Activated naive CD8-positive, alpha-beta T cell treated with anti-CD3 and anti-CD28 coated beads, Interleukin-2, amount 50 U/mL, for 24 hours (primary cell): ENCODE measurements at places on chromosomes 16 and 17.

GRCh38 chr16:50152351-50152806, 727 bp upstream of the TENT4B start:
- H3K4me3 ChIP-seq = peak overlapping the region; percentile 85
- H3K27ac ChIP-seq = peak overlapping the region; percentile 96
- peaks cover 5% of the 10 kb centered on the region for H3K36me3 ChIP-seq
- peaks cover 37% of the 10 kb centered on the region for H3K4me1 ChIP-seq

DNA sequence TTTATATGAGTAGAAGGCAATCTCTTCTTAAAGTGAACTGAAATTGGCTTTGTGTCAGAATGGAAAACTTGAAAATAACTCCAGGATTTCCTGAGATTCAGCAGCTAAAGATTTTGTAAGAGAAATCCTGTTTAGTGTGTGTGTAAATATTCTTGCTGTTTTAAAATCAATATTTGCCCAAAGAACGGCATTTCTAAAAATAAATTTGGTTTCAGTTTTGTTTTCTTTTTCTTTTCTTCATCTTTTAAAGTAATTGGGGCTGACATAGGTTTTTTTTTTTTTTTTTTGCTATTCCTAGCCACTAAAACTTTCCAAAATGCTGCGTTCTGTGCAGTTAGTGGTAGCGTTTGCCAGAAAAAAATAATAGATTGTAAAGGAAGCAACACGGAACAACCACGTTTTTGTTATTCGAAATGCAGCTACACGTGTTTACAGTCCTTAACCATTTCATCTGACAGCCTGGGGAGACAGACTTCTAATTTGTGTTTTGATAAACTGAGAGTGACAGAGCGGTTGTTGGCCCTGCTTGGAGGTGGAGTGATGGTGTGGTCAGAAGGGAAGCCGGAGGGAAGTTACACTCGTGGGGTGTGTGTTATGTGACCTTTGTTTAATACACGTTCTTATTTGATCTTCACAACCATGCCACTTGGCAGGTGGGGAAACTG, 21.6 kb upstream of the SMPD3 start:
- H3K27me3 ChIP-seq = no peaks in the 10 kb centered on the region
- H3K36me3 ChIP-seq = no peaks in the 10 kb centered on the region
- H3K27ac ChIP-seq = peak overlapping the region; percentile 89
- peak overlapping the region; percentile 81 for H3K4me3 ChIP-seq

GRCh38 chr17:55285340-55286301, 20.9 kb downstream of the HLF start:
- H3K27ac ChIP-seq = no peak overlapping the region
- H3K4me1 ChIP-seq = peaks cover 2% of the 10 kb centered on the region
- H3K4me3 ChIP-seq = no peak overlapping the region
- H3K36me3 ChIP-seq = no peaks in the 10 kb centered on the region
- no peaks in the 10 kb centered on the region for H3K27me3 ChIP-seq

DNA sequence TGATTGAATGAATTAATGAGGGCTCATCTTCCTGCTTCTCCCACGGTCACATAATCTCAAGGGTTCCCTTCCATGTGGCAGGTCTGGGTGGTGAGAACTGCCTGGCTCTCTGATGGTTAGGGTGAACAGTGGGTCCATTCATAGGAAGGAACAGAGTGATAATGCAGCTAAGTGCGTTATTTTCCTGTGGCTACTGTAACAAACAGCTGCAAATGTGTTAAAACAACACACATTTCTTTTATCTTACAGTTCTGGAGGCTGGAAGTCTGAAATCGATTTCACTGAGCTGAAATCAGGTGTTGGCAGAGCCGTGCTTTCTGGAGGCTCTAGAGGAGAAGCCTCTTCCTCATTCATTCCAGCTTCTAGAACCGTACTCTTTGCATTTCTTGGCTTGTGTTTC, 95.3 kb downstream of the BMERB1 start:
- DNase-seq = no peak
- H3K27ac ChIP-seq = no peak overlapping the region
- no peaks in the 10 kb centered on the region for H3K27me3 ChIP-seq
- peaks cover 3% of the 10 kb centered on the region for H3K4me1 ChIP-seq
- peaks cover 31% of the 10 kb centered on the region for H3K36me3 ChIP-seq

- no peak overlapping the region for H3K4me3 ChIP-seq
- H3K27me3 ChIP-seq = peaks cover 9% of the 10 kb centered on the region
- no peak overlapping the region for H3K27ac ChIP-seq
- DNase-seq = no peak
Measured at GRCh38 chr17:32801193-32801592, 75.7 kb downstream of the MYO1D start.

DNA sequence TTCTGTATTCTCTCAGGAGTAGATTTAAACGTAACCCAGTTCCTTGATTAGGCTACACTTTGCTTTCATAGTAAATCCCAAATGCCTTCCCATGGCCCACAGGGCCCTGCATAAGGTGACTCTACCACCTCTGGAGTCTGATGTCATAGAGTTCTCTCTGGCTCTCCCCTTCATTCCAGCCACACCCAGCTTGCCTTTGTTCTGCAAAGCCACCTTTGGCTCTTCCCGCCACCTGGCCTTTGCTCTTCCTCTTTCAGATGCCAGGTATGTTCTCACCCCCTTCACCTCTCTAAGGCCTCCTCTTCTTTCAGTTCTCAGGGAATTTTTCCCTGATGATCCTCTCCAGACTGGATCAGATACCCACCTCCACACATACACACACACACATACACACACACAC, 141.3 kb upstream of the HSBP1 start:
- no peak overlapping the region for H3K27ac ChIP-seq
- no peaks in the 10 kb centered on the region for H3K4me1 ChIP-seq
- DNase-seq = no peak
- H3K36me3 ChIP-seq = no peaks in the 10 kb centered on the region

DNA sequence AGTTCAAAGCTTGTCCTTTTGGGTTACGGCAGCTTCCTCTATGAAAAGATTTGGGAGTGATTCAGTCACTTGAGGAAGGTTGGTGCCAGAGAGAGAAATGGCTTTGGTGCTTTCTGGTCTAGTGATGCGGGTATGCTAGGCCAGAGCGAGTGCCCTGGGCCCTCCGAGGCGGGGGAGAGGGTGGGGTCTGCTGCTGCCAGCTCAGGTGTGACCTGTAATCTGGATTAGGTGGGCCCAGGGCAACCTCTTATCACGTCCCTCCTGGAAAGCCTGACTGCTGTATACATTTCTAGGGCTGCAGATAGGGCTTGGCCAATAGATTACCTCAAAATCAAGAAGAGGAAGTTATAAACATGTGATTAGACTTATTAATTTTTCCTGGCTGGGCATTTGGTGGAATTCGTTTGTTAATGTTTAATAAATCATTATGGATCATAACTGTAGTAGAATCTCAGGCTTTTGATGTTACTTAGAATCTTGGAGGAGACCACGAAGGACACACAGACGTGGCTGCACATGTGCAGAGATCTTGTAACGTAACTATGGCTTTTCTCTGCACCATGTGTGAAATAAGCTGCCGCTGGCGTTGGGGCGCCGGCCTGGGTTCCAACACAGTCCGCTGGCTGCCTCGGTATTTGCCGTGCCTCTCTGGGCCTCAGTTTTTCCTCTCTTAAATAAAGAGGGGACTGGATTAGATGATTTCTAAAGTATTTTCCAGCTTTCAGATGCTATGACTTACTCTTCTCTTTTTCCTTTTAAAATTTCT, 1.2 kb downstream of the IRF8 start:
- H3K27me3 ChIP-seq = no peaks in the 10 kb centered on the region
- peaks cover 79% of the 10 kb centered on the region for H3K4me1 ChIP-seq
- H3K27ac ChIP-seq = peak overlapping the region; percentile 91

GRCh38 chr16:57539072-57539796, 2.9 kb upstream of the CCDC102A start:
- DNase-seq = no peak
- peak overlapping the region; percentile 83 for H3K27ac ChIP-seq
- H3K36me3 ChIP-seq = no peaks in the 10 kb centered on the region
- no peaks in the 10 kb centered on the region for H3K27me3 ChIP-seq
- H3K4me1 ChIP-seq = peaks cover 84% of the 10 kb centered on the region

DNA sequence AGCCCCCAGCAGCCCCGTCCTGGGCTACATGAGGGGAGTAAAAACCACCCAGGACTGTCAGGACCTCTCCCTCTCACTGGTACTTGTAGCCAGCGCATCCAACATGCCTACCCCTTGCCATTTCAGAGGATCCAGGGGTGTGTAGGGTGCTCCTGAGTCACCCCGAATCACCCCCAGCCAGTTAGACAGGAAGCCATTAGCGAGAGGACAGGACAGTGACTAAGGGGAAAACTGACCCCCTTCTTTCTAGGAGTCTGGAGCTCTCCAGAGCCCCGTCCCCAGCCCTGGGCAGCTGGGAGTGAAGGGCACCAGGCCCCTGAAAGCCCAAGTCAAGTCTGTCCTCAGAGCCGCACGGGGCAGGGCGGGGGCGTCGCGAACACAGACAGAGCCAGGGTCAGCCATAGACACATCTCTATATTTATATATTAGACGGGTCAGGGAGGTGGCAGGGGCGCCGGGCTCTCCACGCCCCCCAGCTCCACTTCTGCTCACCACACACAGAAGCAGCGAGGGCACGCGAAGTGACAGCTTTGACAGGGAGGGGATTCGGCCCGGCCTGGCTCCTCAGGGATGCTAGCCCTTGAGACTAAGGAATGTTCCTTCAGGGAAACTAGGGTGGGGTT, 485 bp upstream of the GDPD3 start:
- no peak overlapping the region for H3K4me3 ChIP-seq
- H3K4me1 ChIP-seq = peaks cover 3% of the 10 kb centered on the region
- H3K27ac ChIP-seq = no peak overlapping the region
- H3K27me3 ChIP-seq = no peaks in the 10 kb centered on the region

DNA sequence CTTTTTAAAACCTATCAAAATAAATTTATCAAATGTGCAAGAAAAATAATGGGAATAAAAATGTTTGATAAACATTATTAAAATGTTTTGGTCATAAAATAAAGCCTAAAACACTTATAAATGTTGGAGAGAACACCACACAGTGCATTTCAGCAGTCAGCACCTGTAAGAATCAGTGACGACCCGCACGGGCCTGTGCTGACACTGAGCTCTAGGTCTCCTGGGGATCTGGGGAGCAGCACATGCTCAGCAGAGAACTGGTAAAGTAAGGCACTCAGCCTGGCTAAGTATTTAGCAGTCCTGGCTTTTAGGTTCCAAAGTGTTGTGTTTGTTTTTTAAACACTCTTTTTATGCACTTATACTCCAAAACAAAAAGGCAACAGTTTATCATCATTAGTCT, 46.9 kb downstream of the HELZ start:
- no peak for DNase-seq
- H3K4me1 ChIP-seq = peaks cover 17% of the 10 kb centered on the region
- no peak overlapping the region for H3K4me3 ChIP-seq
- H3K27ac ChIP-seq = no peak overlapping the region
- H3K36me3 ChIP-seq = peaks cover 57% of the 10 kb centered on the region
- no peaks in the 10 kb centered on the region for H3K27me3 ChIP-seq

DNA sequence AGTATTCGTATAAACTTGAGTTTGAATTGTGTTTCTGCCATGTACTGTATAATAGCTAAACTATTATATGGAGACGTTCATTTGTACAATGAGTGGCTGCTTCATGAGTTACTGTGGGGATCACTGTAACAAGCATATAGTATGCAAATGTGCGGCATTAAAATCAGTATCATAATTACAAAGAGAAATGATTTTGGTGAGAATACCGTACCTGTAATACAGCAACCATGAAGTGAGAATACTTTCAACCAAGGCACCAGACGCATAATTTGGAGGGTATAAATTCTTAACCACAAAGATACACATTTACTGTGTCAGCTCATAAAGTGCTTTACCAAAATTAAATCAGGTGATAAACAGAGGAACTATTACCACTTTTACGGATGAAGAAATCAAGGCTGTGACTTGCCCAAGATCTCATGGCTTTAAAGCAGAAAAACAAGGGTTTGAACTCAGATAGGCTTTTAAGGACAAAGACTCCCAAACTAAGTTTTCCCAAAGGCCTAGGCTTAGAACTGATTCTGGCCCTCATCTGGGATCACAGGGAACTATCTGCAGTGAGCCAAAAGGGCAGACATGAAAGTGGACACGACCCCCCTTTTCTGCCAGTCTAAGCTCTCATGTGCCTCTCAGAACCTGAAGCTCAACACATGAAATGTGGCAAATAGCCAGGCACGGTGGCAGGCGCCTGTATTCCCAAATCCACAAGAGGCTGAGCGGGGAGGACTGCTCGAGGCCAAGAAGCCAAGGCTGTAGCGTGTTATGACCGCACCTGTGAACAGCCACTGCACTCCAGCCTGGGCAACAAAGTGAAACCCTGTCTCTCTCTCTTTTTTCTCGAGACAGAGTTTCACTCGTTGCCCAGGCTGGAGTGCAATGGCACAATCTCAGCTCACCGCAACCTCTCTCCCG, 6.4 kb downstream of the RPS15A start:
- peak overlapping the region; percentile 99 for H3K4me3 ChIP-seq
- no peak for DNase-seq
- H3K4me1 ChIP-seq = peaks cover 56% of the 10 kb centered on the region
- H3K36me3 ChIP-seq = peaks cover 59% of the 10 kb centered on the region
- peak overlapping the region; percentile 70 for H3K27ac ChIP-seq

DNA sequence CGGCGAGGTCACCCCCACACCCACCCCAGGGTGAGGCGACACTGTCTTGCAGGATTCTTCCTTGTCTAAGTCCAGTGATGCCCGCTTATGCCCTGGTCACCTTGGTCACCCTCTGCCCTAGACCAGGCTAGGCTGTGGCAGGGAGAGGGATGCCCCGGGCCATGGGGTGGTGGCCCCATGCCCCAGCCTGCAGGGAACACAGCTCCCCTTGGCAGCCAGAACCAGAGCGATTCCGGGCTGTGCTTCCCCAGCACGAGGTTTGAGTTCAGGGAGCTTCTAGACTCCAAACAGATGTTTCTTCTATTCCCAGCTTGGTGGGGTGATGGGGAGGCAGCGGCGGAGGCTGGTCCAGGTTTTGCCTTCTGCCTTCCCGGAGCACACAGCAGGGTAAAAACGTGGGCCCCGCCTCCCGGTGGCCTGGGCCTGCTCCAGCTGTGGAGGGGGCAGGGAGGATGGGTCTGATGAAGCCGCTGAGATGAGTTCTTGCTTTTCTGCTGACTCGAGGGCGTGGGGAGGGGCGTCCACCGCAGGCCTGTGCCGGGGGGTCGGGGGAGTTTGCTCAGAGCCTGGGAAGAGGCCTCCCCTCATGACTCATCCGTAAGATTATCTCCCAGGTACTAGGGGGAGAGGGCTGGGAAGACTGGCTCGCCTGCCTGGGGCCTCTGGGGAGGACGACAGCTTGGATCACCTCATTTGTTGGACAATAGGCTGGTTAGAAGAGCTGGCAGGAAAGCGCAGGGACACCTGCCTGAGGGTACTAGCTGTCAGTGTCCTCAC, 15.4 kb downstream of the SMTNL2 start:
- peaks cover 3% of the 10 kb centered on the region for H3K4me1 ChIP-seq
- no peak overlapping the region for H3K27ac ChIP-seq
- no peak overlapping the region for H3K4me3 ChIP-seq
- H3K36me3 ChIP-seq = no peaks in the 10 kb centered on the region
- no peaks in the 10 kb centered on the region for H3K27me3 ChIP-seq
- DNase-seq = no peak

- H3K27ac ChIP-seq = no peak overlapping the region
- H3K4me3 ChIP-seq = peak overlapping the region; percentile 32
Measured at GRCh38 chr17:79747508-79748294, 17.0 kb downstream of the ENPP7 start.

DNA sequence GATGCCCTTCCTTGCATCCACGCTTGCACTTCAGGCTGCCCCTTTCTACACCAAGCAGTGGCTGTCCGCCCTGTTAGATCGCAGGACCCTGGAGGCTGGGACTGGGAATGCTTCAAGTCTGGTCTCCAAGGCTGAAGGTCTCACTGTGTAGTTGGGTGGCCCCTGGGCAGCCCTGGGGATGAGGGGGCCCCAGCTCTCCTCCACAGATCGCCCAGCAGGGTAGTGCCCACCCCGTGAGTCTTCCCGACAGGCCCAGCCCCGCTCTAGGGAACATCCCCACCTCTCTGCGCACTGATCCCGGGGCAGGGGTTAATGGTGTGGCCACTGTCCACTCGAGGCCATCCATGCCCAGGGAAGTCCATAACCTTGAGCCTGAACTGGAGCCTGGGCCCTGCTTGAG, 10.3 kb downstream of the ZNF213 start:
- H3K27ac ChIP-seq = no peak overlapping the region
- H3K36me3 ChIP-seq = peaks cover 6% of the 10 kb centered on the region
- no peaks in the 10 kb centered on the region for H3K27me3 ChIP-seq
- H3K4me1 ChIP-seq = peaks cover 11% of the 10 kb centered on the region
